ENCODE measurements at places on chromosomes 3 and 15.
A peak's percentile ranks its signal among the peaks of the same experiment; 100 is the strongest.

DNA sequence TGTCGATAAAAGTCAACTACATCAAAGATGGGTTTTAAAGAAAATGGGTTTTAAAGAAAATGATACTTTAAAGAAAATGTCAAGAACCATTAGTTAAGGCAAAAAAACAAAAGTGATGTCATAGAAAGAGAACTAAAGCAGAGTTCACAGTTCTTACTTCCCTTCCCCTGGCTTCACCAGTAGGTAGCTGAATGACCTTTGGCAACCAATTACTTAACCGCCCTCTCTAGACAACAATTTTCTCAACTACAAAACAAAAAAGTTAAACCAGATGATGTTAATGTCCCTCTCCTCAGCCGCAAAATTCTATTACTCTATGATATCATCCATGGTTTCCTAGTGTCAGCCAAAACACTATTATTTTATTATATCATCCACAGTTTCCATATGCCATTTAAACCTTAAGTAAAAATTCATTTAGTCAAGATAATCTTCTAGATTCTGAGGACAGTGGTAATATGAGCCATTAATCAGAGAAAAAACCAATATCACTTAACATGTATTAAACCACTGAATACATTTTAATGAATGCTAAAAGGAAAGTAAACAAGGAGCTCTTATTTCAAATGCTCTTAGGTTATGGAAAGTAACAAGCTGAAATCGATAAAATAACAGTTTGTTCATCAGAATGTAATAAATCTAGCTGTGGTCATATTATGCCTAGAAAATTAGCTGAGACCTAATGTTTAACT is 13.1 kb downstream of the RYK start:
- no peak for DNase-seq

- no peak for DNase-seq
Measured at GRCh38 chr3:37935756-37936666, 54.6 kb upstream of the VILL start.

DNA sequence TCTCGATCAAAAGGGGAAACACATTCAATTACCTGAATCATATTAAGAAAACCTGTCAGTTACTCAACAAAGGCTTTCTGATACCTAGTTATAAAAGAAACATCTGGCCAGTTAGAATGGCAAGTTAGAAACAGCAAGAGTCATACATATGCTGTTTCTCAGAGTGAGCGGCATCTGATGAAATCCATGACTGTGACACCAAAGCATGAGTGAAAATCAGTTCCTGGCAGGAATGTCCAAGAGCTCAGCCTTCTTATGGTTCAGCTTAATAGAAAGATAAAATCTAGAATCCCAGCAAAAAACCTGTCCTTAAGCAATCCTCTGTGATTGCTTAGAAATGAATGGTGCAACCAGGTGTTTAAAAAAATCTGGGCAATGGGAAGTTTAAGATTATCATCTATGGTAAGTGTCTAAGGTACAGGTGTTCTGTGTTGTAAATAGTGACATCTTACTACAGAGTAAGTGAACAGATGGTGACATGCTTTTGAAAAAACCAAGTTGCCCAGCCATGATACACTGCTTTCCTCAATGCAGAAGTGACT is 18.8 kb downstream of the B4GALT4 start:
- DNase-seq: no peak

DNA sequence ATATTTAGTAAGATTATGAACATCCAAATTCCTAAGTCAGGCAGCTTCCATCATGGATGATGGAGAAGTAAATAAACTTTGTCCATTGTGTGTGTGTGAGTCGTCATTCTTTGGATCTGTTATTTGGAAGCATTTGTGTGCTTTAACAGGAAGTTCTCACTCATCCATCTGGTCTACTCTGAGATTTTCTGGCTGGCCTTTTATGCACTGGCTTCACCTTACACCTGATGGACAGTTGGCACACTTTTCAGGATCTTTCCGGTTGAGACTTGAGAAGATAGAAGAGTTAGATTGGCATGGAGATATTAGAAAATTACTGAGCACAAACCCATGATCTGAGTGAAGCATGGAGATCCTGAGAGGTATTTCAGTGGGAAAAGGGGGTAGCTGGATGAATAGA is 12.6 kb downstream of the SYNPR start:
- DNase-seq: no peak

DNA sequence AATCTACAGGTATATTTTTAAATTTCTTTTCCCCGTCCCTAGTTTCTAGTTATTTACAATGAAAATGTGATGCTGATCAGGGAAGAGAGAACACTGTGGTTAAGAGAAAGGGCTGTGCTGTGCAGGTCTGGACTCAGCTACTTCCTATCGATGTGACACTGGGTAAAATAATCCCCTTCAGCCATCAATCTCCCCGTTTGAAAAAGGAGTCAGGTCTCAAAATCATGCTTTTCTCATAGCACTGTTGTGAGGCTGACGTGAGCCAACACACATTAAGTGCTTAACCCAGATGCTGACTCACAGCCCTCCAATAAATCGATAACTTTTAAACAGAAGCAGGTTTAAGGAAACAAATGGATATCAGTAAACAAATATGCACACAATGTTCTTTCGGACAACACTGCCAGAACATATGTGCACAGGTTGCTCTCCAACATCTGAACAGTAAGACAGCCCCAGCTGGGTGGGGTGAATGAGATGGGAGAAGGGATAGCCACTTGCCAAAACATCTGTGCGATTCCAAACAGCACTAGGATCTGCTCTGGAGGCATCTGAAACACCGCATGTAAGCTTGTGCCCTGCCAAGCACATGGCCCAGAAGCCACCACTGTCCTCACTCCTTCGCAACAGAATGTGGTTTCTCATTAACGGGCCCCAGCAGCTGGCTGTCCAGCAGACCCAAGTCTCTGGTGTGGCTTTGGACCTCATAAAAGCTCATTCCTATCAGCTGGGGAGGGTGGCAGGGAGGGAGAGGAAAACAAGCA is 143.2 kb upstream of the PRICKLE2 start:
- no peak for DNase-seq

GRCh38 chr3:99747915-99748314 is 69.7 kb upstream of the CMSS1 start:
- DNase-seq: no peak

- no peak for DNase-seq
Measured at GRCh38 chr15:39078026-39078425, 502.9 kb upstream of the THBS1 start.

DNA sequence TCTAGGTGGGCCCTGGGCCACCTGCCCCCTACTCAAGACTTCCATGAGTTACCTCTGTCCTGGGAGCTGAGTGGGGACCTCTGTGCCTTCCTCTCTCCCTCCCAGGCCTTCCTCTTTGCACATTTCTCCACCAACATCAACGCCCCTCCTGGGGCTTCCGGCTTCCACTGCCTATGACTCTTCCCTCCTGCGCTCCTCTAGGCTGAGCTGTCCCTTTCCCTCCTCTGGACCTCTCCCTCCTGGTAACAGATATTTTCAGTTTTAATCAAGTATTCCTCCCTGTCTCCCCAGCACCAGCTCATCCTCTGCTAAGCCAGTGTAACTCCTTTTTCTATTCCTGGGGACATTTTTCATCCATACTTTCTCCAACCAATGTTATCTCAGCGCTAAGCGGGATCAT is 160.4 kb downstream of the RAB11A start:
- DNase-seq: no peak

- no peak for DNase-seq
Measured at GRCh38 chr3:52763466-52763865, 7.3 kb downstream of the NEK4 start.

DNA sequence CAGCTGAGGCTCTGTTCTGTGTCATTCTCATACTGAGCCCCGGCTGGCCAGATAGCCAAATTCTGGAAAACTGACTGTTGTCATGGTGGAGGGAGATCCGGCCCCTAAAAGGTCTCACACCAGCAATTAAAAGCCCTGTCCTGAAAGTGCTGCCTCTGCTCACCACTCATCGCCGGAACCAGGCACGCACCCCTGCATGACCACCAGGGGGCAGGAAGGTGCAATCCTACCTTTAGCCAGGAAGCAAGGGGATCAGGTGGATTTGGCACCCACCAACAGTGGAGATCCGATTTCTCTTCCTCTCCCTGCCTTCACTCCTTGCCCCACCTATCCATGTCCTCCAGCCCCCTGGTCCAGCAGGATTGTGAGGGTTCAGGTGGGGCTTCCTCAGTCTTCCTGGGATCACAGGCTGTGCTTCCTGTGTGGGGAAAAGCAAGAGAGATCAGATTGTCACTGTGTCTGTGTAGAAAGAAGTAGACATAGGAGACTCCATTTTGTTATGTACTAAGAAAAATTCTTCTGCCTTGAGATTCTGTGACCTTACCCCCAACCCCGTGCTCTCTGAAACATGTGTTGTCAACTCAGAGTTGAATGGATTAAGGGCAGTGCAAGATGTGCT is 16.1 kb upstream of the CACNA2D2 start:
- DNase-seq: peak; percentile 89

DNA sequence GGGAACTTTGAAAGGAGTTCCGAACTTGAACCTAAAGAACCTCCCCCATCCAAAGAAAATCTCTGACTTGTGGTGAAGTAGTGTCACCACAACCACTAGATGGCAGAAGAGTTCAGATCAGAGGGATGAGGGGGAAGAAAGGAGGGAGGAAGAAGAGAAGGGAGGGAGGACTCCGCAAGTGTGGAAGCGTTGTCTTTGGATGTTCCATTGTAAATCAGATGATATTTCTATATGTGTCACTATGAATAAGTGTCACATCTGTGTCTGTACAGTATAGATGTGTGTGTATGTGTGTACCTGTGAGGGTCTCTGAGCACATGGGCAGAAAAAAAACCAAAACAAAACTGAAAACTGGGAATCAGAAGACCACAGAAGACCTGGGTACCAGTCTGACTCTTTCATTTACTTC is 16.9 kb downstream of the SLC24A1 start:
- DNase-seq: peak; percentile 27

DNA sequence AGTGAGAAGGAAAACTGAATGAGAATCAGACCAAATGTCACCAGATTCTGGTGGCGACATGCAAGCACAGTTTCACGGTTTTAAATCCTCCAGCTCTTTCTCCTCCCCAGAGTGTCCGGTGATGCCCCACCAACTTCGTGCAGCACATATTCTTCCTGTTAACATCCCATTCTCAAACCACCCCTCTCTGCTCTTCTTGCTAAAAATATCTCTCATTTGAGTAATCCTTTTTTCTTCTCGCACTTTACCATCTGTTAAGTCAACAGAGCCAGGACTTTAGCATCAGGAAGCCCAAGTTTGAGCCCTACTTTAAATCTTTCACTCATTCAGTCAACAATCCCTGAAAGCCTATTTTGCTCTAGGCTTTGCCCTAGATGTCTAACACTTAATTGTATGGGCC is 68.2 kb upstream of the VGLL4 start:
- DNase-seq: no peak
